Stimulated activated CD4-positive, alpha-beta T cell treated with anti-CD3 and anti-CD28 coated beads, Interleukin-4, amount 100 ng/mL, for 24 hours (primary cell): ENCODE measurements at places on chromosomes 6 and 20.

- no peak for DNase-seq
Observed at GRCh38 chr6:37893257-37893656, 73.7 kb downstream of the ZFAND3 start.

- DNase-seq = no peak
Observed at GRCh38 chr6:139337830-139338229, 36.6 kb downstream of the CITED2 start.

- DNase-seq = peak; percentile 18
Observed at GRCh38 chr20:47620808-47621805, 119.4 kb downstream of the NCOA3 start.

GRCh38 chr20:474581-474980, 12.2 kb upstream of the TBC1D20 start:
- no peak for DNase-seq

- no peak for DNase-seq
Observed at GRCh38 chr6:144316862-144317195, 31.7 kb downstream of the UTRN start.

DNA sequence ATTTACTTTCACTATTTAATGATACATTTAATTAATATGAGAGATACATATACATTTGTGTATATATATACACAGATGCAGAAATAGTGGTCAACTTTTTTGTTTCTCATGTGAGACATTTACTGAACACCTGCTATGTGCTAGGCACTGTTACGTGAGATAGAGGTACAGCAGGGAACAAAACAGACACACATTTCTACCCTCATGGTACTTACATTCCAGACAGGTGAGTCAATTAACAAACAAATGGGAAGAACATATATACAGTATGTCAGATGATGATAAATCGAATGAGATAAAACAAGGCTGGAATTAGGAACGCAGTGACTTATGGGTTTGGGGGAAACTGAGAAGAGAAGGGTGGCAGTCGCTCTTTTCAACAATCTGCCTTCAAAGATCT, 5.1 kb downstream of the TFB1M start:
- no peak for DNase-seq

DNA sequence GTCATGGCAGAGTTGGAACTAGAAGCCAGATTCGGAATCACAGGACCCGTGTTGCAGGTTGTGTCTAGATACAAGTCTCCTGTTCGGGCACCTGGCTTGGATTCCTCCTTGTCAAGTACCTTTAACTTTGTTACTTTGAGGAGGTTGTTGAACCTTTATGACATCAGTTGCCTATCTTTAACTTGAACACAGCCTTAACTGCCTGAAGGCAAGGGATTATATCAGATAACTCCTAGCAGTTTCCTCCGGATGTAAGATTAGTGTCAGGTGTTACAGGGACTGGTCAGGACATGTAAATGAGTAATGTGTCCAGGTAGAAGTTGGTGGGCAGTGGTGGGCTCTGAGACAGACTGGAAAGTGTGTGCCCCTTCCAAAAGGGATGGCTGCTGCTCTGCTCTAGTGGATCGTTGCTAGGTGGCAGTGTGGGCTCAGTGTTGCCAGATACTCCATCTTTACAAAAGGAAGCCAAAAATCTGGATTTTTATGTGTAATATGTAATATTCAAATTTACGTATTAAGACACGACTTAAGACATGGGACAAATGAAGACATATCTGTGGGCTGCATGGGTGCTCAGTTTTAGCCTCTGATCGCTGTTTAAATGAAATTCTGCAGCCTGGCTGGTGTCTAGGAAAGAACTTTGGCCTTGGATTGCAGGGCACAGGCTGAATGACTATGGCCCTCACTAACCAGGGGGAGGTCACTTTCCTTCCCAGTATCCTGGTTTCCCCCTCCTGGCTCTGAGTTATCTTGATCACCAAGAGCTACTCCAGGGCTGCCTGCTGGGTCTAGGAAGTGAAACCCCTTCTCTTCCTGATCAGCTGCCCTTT, 27.1 kb downstream of the CHMP4B start:
- DNase-seq = no peak

DNA sequence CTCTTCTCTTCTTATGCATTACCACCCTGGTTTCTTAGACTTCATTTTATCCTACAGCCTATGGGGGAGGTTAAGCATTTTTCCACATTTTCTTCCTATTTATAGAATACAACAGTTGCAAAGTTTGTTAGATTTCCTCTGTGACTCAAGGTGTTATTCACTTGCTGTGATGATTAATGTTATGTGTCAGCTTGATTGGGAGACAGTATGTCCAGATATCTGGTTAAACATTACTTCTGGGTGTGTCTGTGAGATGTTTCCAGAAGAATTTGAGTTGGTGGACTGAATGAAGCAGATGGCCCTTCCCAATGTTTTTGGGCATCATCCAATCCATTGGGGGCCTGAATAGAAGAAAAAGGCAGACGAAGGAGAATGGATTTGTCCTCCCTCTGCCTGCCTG, 131.3 kb downstream of the C6orf118 start:
- DNase-seq = no peak

- no peak for DNase-seq
Observed at GRCh38 chr6:47440719-47441118, 36.9 kb upstream of the CD2AP start.

- no peak for DNase-seq
Observed at GRCh38 chr20:31522731-31523130, 8.5 kb downstream of the HM13 start.

GRCh38 chr20:57964011-57964862, 254.4 kb upstream of the PMEPA1 start:
- DNase-seq = no peak

- no peak for DNase-seq
Observed at GRCh38 chr6:47231151-47231550, 78.6 kb downstream of the TNFRSF21 start.

- no peak for DNase-seq
Observed at GRCh38 chr6:168469521-168469920, 28.5 kb downstream of the SMOC2 start.

GRCh38 chr6:133428295-133428694, 187.1 kb downstream of the EYA4 start:
- no peak for DNase-seq

- no peak for DNase-seq
Observed at GRCh38 chr6:148971031-148971927, 224.4 kb downstream of the UST start.

DNA sequence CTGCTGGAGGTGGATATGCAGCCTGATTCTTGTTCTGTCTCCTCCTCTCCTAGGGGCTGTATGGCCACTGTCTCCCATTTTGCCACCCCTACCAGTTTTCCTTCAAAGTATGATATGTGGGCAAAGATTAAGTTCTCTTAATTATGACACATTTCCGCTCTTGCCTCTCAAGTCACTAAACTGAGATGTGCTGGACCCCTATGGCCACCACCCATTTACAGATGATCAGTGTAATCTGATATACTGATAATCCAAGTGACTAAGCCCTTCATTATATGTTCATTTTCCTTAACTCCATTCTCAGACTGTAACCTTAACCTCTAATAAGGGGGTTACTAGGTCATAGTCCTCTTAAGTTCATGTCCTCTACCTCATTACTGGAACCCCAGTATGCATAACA, 711 bp upstream of the C20orf141 start:
- no peak for DNase-seq

- DNase-seq = peak; percentile 10
Observed at GRCh38 chr20:24773751-24774201, 175.3 kb upstream of the CST7 start.

DNA sequence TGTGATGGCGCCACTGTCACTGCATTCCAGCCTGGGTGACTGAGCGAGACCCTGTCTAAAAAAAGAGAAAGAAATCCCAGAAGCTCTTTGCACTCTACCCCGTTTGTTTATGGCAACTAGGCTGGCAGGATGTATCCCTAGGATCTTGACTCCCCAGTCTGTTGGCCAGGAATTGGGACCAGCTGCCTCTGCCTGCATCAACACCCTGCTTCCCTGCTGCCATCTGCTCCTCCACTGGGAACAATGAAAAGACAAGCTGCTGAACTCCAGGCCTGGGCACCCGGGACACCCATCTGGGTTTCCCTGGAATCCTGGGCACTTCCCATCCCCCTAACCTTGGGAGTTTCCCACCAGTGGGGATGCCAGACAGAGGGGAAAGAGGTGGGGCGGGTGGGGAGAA, 64.9 kb downstream of the CPNE5 start:
- DNase-seq = no peak

GRCh38 chr20:46004889-46005473, 3.7 kb upstream of the MMP9 start:
- no peak for DNase-seq

DNA sequence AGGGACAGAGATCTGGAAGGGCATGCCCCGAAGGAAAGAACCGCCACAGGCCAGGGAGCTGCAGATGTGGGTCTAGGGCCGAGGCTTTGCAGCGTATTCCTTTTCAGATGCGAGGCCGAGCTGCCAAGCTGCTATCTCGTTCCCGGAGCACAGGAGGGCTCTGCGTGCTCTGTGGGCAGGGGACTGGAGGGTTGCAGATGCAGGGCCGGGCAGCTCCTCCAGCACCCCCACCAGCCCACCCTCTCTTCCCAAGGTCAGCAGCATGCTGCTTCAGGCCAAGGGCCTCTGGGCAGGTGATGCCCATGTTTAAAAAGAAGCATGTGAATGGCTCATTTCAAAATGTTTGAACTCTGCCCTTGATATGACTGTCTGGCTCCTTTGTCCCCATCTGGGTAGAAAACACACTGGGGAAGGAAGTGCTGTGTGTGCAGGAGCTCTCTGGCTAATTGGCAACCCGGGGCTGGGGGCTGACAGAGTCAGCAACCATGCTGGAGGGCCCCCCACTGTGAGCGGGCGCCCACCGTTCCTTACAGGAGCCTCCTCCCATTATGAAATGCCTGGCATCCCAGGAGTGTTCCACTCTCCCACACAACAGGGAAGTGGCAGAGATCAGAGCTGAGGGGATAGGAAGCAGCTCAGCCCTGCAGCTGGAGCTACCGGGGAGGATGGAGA, 353.3 kb downstream of the ZFAND3 start:
- no peak for DNase-seq

DNA sequence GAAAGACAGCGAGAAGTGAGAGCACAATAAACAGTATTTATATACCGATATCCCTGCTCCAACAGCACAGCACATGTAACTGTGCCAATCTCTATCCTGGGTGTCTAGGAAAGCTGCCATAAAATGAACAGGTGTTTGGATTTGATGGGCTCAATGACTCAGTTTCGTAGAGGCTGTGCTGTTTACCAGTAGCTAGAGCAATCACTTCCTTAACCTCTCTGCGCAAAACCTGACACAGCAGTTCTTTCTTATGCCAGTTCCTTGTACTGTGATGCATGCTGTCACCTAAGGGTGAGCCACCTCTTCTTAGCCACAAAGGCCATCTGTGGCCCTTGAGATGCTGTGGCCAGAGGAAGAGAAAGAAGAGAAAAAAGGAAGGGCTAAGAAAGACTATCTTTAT, 59.3 kb downstream of the SHPRH start:
- no peak for DNase-seq

- DNase-seq = peak; percentile 50
Observed at GRCh38 chr20:17992224-17992637, 23.4 kb downstream of the MGME1 start.

DNA sequence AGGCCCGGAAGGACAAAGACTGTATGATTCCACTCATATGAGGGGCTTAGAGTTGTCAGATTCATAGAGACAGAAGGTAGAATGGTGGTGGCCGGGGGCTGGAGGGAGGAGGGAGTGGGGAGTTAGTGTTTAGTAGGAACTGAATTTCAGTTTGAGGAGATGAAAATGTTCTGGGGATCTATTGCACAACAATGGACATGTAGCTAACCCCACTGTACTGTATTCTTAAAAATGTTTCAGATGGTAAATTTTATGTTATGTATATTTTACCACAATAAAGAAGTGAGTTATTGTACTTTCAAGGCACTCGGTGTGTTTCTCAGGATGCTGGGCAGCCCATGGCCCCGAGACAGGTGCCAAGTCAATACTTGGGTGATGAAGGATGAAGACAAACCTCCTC, 25.4 kb downstream of the MAS1 start:
- no peak for DNase-seq

GRCh38 chr6:76892542-76892941, 570.7 kb downstream of the HTR1B start:
- no peak for DNase-seq

- DNase-seq = no peak
Observed at GRCh38 chr6:48378884-48379407, 267.9 kb upstream of the PTCHD4 start.

GRCh38 chr20:18907353-18907752, 93.8 kb downstream of the SCP2D1 start:
- no peak for DNase-seq

GRCh38 chr6:5584078-5584482, 322.8 kb downstream of the FARS2 start:
- DNase-seq = no peak

DNA sequence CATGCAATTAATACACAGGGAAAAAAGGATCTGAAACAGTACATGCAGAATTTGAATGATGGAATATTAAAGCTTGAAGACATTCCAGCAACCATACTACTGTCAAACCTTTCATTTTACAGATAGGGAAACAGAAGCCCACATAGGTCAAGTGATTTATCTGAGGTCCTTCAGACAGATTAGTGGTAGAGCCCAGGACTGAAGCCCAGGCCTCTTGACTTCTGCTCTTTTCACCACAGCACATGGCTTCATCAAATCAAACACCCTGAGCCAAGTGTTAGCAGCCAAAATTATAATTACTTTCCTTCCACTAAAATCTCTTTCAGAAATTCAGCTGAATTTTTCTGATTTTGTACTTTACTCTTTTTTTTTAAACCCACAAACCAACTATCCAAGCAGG, 435.6 kb upstream of the RUNX2 start:
- no peak for DNase-seq

GRCh38 chr6:109580519-109580918, 97.5 kb upstream of the ZBTB24 start:
- no peak for DNase-seq

- DNase-seq = no peak
Observed at GRCh38 chr6:33235221-33235634, 26.9 kb downstream of the RING1 start.

DNA sequence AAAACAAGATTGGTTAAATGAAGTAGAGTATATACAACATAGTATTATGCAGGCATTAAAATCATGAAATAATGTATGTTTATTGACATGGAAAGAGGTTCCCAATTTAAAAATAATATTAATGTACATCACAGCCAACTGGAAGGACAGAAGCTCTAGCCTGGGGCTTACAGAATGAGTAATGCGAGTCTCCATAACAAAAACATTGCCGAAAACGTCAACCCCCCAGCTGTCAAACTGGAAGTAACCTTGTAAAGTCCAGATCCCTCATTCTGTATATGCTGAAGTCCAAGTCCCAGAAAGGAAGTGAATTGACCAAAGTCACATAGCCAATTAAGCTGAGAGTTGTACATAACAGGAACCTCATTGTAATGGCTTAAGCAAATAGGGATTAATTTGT, 128.7 kb upstream of the ECI2 start:
- DNase-seq = no peak
